ENCODE measurements at places on chromosomes 12 and 14.
A peak's percentile ranks its signal among the peaks of the same experiment; 100 is the strongest.

GRCh38 chr12:99476956-99477355 lies 170.6 kb upstream of the GARIN6 start:
- DNase-seq, result no peak

DNA sequence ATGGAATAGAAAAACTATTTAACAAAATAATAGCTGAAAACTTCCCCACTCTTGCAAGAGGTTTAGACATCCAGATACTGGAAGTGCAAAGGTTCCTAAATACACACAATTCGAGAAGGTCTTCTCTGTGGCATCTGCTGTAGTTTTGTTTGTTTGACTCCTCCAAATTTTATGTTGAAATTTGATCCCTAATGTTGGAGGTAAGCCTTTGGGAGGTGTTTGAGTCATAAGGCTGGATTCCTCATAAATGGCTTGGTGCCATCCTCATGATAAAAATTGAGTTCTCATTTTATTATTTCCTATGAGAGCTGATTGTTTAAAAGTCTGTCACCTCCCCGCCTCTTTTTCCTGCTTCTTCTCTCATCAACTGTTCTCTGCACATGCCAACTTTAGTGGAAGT lies 182.7 kb downstream of the MYRFL start:
- no peak for DNase-seq

DNA sequence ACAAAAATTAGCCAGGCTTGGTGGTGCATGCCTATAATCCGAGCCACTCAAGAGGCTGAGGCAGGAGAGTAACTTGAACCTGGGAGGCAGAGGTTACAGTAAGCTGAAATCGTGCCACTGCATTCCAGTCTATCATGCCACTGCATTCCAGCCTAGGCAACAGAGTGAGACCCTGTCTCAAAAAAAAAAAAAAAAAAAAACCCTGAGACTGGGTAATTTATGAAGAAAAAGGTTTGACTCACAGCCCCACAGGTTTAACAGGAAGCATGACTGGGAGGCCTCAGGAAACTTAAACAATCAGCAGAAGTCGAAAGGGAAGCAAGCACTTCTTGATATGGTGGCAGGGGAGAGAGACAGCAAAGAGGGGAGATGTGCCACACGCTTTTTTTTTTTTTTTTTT lies 123.2 kb downstream of the GXYLT1 start:
- no peak for DNase-seq

DNA sequence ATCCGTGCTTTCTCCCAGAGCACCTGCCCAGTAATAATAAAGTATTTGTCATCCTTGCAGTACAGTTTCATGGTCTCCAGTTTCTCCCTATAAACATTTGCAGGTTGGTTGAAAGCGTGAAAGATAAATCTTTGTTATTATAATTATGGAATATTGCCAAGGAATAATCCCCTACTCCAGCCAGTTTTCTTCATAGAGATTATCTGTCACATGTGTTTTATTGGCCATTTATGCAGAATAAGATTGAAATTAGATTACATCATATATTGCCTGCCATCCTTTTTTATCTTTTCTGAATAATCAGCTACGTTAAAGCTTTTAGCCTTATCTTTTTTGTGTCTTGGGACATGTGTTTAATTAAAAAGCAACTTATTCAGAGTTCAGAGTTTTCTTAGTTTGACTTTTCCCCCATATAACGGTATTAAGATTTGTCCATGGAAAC lies 168.0 kb downstream of the KICS2 start:
- DNase-seq, result no peak

- DNase-seq, result no peak
Observed at GRCh38 chr12:44689587-44689986, 186.5 kb downstream of the NELL2 start.

GRCh38 chr12:130104571-130105106 lies 57.6 kb upstream of the FZD10 start:
- DNase-seq, result no peak

- DNase-seq, result peak; percentile 53
Observed at GRCh38 chr14:69048456-69048855, 69.4 kb upstream of the ACTN1 start.

GRCh38 chr14:105051182-105052109 lies 13.8 kb downstream of the GPR132 start:
- no peak for DNase-seq

DNA sequence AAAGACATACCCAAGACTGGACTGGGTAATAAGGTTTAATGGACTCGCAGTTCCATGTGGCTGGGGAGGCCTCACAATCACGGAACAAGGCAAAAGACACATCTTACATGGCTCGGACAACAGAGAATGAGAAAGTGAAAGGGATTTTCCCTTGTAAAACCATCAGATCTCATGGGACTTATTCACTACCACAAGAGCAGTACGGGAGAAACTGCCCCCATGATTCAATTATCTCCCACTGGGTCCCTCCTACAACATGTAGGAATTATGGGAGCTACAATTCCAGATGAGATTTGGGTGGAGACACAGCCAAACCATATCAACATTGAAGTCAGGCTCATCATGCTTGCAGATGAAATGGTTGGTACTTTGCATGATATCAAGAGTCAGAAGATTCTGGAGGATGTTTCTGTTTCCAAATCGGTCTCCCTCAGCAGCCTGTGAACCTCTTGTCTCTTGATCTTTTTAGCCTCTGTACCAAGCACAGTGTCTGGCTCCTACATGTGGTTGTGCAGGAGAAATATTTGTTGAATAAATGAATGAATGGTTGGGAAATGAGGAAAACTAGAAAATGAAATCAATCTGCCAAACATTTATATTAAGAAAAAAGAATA lies 98.6 kb downstream of the VRK1 start:
- DNase-seq, result no peak

GRCh38 chr14:21852061-21852664 lies 178.5 kb upstream of the OR4E1 start:
- DNase-seq, result peak; percentile 56

- DNase-seq, result no peak
Observed at GRCh38 chr14:86203843-86204242, 673.9 kb downstream of the FLRT2 start.

GRCh38 chr14:36773136-36773540 lies 111.5 kb downstream of the PAX9 start:
- DNase-seq, result peak; percentile 10

GRCh38 chr14:68261092-68261842 lies 441.7 kb downstream of the RAD51B start:
- DNase-seq, result no peak

DNA sequence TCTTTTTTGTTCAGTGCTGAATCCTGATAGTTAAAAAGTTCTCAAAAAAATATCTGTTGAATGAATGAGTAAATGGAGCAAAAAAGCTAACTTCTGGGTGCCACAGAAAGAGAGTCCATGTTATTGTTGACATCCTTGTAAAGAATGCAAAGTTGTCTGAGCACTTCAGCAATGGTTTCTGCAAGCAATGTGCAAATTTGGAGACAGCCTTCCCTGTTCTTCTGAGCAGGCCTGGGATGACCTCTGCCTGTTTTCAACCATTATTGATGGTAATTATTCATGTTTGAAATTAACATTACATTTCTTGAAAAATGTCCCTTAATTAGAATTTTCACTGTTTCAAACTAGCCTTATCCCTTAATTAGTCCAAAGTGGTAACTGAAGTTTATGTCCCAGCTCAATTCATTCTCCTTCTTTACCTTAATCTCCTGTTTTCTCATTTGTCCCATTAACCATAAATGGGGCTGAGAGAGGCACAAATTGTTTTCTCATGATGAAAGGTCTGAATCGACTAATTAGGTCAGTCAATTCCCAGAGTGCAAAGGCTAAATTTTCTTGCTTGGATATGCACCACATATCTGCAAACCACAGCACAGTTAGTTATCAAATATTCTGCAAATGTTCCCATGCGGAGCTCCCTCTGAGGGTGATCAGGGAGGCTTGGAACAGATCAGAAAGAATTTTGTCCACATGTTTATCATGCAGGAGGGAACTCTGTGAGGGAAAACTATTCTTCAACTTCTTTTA lies 139.4 kb upstream of the KRR1 start:
- no peak for DNase-seq

GRCh38 chr12:132230381-132230780 lies 86.1 kb downstream of the NOC4L start:
- DNase-seq, result no peak

DNA sequence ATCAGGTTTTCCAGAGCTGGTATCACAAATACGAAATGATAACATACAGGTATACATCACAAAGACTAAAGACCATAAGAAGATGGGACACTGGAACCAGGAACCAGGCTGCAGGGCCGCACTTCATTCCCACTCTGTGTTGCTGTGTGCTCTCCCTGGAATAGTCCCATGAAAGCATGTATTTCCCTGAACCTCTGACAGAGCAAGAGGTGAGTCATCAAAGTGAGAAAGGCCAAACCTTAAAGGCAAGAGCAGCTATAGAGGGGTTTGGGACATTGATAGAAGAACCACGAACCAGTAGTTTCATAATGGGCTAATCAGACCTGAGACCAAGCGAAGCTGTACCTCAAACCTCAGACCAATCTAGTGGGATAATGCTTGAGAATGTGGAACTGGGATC lies 283.0 kb upstream of the PRKD1 start:
- DNase-seq, result no peak

GRCh38 chr12:87597114-87597513 lies 432.1 kb downstream of the C12orf50 start:
- no peak for DNase-seq

DNA sequence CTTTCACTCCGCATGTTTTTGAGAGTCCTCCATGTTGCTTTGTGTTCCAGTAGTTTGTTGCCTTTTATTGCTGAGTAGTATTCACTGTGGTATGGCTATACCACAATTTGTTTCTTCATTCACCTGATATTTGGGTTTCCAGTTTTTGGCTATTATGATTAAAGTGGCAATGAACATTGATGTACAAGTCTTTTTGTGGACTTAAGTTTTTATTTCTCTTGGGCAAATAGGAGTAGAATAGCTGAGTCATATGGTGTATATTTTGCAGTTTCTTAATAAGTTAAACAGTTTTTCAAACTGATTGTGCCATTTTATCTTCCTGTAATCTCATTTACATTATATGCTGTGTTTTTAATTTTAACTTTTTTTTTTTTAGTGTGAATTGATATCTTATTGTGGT lies 16.2 kb downstream of the ADIPOR2 start:
- no peak for DNase-seq

- no peak for DNase-seq
Observed at GRCh38 chr12:4293966-4294505, 20.5 kb downstream of the CCND2 start.

GRCh38 chr14:22458737-22459136 lies 130.3 kb downstream of the DAD1 start:
- DNase-seq, result no peak

DNA sequence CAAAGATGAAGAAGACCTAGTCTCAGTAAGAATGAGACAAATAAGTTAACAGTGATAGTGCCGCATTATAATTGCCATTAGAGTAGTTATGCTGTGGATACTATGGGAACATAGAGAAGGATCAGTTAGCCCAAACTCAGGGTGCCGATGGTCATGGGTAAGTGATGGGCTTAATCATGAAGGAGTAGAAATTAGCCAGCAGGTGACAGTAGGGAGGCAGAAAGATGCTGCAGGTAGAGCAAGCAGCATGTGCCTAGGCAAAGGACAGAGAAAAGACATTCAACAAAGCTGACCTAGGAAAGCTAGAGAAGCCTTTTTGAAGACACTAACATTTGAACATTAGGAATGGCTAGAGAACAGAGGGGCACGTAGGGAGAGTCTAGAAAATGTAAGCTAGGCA lies 30.6 kb upstream of the PTPRQ start:
- peak; percentile 13 for DNase-seq

DNA sequence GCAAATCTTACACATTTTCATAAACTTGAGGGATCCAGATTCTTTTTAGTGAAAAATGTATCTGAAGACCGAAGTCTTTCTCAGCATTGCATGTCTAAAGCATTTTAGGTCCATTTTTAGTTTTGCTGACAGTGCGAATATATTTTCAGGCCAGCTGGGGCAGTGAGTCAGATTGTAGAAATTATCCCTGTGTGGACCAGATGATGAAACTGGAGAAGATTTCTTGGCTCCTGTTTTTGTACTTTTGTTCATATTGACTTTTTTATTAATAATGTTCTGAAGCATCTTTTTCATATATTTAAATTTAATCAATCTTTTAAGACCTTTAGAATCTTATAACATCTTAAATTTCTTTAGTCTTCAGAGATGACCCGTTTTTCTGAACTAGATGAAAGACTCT lies 173.1 kb downstream of the FLRT2 start:
- DNase-seq, result no peak

GRCh38 chr12:116133636-116134214 lies 143.8 kb downstream of the MED13L start:
- DNase-seq, result no peak

- no peak for DNase-seq
Observed at GRCh38 chr12:12724421-12725085, 7.4 kb downstream of the CDKN1B start.

DNA sequence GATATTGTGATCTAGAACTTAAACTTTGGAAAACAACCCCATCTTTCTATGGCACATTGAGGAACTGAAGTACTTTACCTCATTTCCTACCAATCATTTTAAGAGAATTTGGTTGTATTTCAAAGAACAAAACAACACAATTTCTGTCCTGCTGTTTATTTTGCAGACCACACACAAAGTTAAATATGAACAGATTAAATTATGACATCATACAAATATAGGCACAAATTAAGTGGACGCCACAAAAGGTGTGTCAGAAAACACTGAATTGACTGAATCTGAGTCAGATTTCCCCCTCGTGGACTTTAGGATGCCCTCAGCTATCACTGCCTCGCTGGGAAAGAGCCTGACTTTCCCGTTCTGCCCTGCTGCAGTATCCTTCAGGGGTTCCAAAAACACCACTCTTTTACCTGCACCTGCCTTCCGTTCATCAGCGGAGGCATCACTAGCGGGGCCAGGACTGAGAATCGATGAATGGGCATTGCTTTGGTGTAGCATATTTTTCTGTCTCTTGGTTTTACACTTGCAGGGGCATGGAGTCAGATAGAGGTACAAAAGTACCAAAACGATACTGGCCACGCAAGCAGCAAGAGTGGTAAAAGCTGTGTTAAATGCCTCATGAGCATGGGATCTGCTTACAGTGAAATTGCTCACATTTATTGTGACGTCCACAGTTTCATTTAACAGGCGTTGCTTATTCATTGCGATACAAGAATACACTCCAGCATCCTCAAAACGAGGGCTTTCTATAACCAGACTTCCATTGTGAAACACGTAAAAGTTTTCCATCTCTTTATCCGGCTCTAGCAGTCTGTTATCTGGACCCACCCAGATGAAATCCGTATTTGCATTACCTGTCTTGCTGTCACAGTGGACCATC lies 2.0 kb upstream of the PCED1B start:
- DNase-seq, result no peak

DNA sequence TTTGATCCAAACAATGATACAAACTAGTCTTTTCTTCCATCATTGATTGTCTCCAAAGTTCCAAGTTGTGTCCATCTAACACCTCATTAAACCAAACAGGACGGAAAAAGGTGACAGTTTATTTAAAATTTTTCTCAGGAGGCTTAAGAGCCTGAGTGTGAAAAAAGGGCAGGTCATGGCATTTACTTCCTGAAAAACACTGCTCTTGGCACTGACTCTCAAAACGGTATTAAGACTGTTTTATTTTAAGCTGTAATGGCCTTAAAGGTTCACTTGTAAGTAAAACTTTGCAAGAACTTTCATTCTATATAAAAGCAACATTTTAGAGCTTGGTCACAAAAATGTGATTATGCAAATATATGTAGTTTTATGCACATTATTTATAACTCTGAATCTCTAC lies 222.5 kb downstream of the SLC2A13 start:
- no peak for DNase-seq

All from Calu3 (cell line).